ENCODE measurements at places on chromosomes 7 and 10. TPM values are rescaled to one million over a fixed set of nuclear protein-coding genes. Genes with fewer than 3 reads are reported as not detected.

The COL28A1 gene
- 1.5 TPM for total RNA-seq

- DNase-seq: no peak
- H3K4me1 ChIP-seq: no peaks in the 10 kb centered on the region
- no peak within 1 kb of the TSS for H3K4me3 ChIP-seq
- H3K27me3 ChIP-seq: no peaks in the 10 kb centered on the region
These were observed at the start of gene MGAM2 for GRCh38 chr7:142111499-142111898. Gene MGAM2, plus strand, starts transcription at chr7:142111718. Its CDS starts 5,156 bp downstream, at chr7:142116874.

DNA sequence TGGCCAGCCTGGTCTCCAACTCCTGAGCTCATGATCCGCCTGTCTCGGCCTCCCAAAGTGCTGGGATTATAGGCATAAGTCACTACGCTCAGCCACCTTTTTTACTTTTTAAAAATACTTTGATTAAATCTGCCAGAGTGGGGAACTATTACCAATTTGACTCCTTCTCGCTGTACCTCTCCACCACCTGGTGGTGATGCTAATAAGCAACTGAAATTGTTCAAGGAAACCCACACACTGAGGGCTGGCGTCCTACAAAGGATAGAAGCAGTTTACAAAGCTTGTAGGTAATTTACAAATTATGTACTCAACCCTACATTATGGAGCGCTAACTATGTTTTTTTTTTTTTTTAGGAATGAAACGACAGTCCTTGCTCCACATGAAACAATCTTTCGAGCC, 111.1 kb downstream of the CPED1 start:
- no peak overlapping the region for H3K27ac ChIP-seq
- H3K4me3 ChIP-seq: no peak overlapping the region
- H3K36me3 ChIP-seq: peaks cover 8% of the 10 kb centered on the region
- H3K4me1 ChIP-seq: peaks cover 16% of the 10 kb centered on the region
- no peaks in the 10 kb centered on the region for H3K27me3 ChIP-seq

The GLI3 gene
- 2.0 TPM for total RNA-seq

The KLF14 gene
- 0.35 TPM for total RNA-seq

The ACHE gene
- 5.4 TPM for total RNA-seq

DNA sequence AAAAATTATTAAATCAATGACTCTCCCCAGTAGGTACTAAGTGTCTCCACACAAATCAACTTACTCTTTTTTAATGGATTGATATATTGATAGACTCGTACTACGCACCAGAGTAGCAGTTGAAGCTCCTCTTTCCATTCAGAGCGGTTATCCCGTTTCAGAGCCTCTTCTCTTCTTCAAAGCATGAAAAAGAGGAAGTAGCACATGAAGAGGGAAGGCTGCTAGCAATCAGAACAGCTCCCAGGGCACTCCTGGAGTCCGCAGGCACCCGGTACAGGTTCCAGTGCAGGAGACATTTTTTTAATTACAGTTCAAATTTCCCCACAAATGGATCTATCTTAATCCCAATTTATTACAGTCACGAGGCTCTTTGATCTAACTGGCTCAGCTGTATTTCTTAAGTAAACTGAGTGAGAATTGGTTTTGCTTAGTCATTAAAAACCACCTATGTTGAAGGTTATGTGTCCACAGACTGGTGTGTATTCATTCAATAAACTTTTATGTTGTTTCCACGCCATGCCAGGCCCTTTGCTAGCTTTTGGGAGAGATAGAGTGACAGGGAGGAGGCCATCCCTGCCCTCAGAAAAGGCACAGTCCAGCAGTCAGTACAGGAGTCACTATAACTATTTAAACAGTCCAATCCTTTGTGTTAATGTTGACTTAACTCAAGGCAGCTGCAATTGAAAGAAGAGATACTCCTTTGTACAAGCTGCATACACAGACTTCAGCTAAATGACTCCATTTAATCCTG, 32.1 kb upstream of the CALN1 start:
- H3K36me3 ChIP-seq: no peaks in the 10 kb centered on the region
- H3K4me3 ChIP-seq: no peak overlapping the region
- H3K27ac ChIP-seq: no peak overlapping the region
- H3K4me1 ChIP-seq: no peaks in the 10 kb centered on the region
- H3K27me3 ChIP-seq: no peaks in the 10 kb centered on the region

- H3K4me3 ChIP-seq: no peak overlapping the region
- H3K27me3 ChIP-seq: no peaks in the 10 kb centered on the region
- peaks cover 12% of the 10 kb centered on the region for H3K36me3 ChIP-seq
- H3K4me1 ChIP-seq: peaks cover 26% of the 10 kb centered on the region
- DNase-seq: no peak
These were observed 2.2 kb downstream of the GUSB start for GRCh38 chr7:65979583-65980477.

- no peaks in the 10 kb centered on the region for H3K36me3 ChIP-seq
- no peaks in the 10 kb centered on the region for H3K4me1 ChIP-seq
- DNase-seq: no peak
- H3K27ac ChIP-seq: no peak overlapping the region
These were observed 29.3 kb downstream of the PIK3AP1 start for GRCh38 chr10:96690755-96691730.

The HOXA1 gene
- total RNA-seq: 0.20 TPM
